ENCODE measurements at places on chromosomes 4 and X.
A peak's percentile ranks its signal among the peaks of the same experiment; 100 is the strongest.

GRCh38 chr4:164424846-164425245, 329.1 kb upstream of the SMIM31 start:
- no peak for DNase-seq
- no peaks in the 10 kb centered on the region for H3K27me3 ChIP-seq
- H3K27ac ChIP-seq = no peak overlapping the region
- no peaks in the 10 kb centered on the region for H3K36me3 ChIP-seq
- H3K4me3 ChIP-seq = no peak overlapping the region

DNA sequence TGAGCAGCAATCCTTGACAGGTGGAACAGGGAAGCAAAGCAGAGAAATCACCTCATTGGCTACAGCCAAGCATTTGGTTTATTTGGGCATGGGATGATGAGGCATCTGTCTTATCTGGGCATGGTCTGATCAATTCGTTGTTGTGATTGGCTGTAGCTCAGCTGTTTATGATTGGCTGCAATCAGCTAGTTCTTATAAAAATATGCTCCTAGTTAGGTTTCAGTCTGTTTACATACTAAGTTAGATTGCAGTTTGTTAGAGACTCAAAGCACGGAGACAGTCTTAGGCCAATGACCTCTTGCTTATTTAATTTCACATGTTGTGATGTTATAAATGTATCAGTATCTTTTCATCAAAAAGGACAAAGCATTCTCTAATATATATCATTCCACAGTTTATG, 312.0 kb downstream of the PDGFC start:
- DNase-seq = no peak
- H3K27ac ChIP-seq = no peak overlapping the region
- no peaks in the 10 kb centered on the region for H3K36me3 ChIP-seq
- H3K4me3 ChIP-seq = no peak overlapping the region

GRCh38 chr4:2406920-2407319, 11.5 kb downstream of the ZFYVE28 start:
- no peak overlapping the region for H3K27ac ChIP-seq
- peaks cover 7% of the 10 kb centered on the region for H3K4me1 ChIP-seq
- no peak overlapping the region for H3K4me3 ChIP-seq
- no peaks in the 10 kb centered on the region for H3K27me3 ChIP-seq
- no peaks in the 10 kb centered on the region for H3K36me3 ChIP-seq
- DNase-seq = no peak

- peak; percentile 82 for DNase-seq
- no peaks in the 10 kb centered on the region for H3K27me3 ChIP-seq
- H3K4me1 ChIP-seq = no peaks in the 10 kb centered on the region
- H3K4me3 ChIP-seq = no peak overlapping the region
Observed at GRCh38 chr4:11073621-11074051, 355.1 kb downstream of the HS3ST1 start.

- H3K27ac ChIP-seq = no peak overlapping the region
- H3K27me3 ChIP-seq = no peaks in the 10 kb centered on the region
- H3K36me3 ChIP-seq = no peaks in the 10 kb centered on the region
- H3K4me1 ChIP-seq = no peaks in the 10 kb centered on the region
Observed at GRCh38 chr4:7999695-8000094, 60.0 kb upstream of the AFAP1 start.

DNA sequence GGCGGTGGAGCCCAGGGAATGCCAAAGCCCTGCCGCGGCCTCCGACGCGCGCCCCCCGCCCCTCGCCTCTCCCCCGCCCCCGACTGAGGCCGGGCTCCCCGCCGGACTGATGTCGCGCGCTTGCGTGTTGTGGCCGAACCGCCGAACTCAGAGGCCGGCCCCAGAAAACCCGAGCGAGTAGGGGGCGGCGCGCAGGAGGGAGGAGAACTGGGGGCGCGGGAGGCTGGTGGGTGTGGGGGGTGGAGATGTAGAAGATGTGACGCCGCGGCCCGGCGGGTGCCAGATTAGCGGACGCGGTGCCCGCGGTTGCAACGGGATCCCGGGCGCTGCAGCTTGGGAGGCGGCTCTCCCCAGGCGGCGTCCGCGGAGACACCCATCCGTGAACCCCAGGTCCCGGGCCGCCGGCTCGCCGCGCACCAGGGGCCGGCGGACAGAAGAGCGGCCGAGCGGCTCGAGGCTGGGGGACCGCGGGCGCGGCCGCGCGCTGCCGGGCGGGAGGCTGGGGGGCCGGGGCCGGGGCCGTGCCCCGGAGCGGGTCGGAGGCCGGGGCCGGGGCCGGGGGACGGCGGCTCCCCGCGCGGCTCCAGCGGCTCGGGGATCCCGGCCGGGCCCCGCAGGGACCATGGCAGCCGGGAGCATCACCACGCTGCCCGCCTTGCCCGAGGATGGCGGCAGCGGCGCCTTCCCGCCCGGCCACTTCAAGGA, at the start of gene FGF2:
FGF2 (plus strand) TSS at position 279 of the 705 bp plus-strand sequence; CDS start at position 623, 344 bp downstream.
- no peaks in the 10 kb centered on the region for H3K36me3 ChIP-seq
- peak; percentile 85 for DNase-seq
- H3K27me3 ChIP-seq = no peaks in the 10 kb centered on the region
- H3K4me1 ChIP-seq = peaks cover 12% of the 10 kb centered on the region
- H3K27ac ChIP-seq = peak within 1 kb of the TSS; percentile 95
- H3K4me3 ChIP-seq = peak within 1 kb of the TSS; percentile 88

DNA sequence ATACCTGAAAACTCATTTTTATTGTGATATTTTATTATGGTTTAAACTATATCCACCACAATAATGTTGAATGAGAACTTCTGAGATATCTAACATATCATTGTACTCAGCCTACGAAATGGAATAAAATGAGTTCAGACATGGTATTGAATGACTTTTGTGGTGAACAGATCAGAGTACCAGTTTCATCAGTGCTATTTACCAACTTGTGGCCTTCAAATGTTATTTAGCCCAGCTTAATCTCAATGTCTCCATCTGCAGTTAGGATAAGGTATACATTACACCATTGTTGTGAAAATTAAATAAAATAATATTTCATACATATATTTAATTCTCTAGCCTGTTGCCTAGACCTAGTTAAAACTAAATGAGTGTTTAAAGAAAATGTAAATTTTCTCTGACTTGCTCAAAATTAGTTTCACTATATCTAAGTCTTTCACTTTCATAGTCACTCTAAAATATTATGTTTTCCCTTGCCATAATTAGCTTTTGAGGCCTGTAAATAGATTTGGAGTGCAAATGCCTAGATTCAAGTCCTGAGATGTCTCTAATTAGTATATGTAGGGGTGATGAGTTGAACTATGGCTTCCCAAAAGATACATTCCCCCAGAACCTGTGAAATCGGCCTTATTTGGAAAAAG, 594.2 kb downstream of the STPG2 start:
- H3K4me3 ChIP-seq = no peak overlapping the region
- H3K27me3 ChIP-seq = no peaks in the 10 kb centered on the region
- H3K36me3 ChIP-seq = no peaks in the 10 kb centered on the region
- no peak for DNase-seq

GRCh38 chr4:43163101-43163792, 270.7 kb downstream of the GRXCR1 start:
- H3K4me3 ChIP-seq = no peak overlapping the region
- DNase-seq = no peak

GRCh38 chrX:45592101-45592500, 391.4 kb upstream of the DIPK2B start:
- DNase-seq = no peak
- no peaks in the 10 kb centered on the region for H3K36me3 ChIP-seq
- H3K4me1 ChIP-seq = no peaks in the 10 kb centered on the region
- H3K27me3 ChIP-seq = no peaks in the 10 kb centered on the region

DNA sequence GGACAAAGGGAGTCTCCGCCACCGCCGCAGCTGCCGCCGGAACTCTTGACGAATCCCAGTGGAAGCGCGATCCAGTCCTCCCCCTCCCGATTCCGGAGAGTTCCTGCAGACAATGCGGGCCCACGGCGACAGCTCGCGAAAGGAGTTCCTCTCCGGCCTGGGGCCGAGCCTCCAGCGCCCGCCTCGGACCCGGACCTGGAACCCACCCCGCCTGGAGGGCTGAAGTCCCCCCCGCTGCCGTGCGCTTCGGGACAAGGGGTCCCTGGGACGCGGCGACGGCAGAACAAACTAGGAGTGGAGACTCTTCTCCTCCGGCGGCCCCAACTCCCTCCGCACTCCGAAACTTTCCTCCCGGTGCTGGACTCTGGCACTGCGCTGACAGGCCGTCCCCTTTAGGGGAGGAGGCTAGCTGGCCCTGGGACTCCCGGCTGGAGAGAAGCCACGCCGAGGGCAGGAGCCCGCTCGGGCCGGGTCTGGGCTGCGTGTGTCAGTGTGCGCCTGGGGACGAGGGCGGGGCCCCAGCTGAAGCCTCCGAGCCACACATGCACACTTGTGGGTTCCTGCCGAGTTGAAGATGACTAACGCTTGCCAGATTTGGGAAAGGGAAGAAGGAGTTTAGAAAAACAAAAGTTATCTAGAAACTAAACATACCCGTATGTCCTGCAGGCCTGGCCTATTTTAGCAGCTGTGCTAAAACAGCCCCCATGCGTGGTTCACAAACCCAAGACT, at the start of gene ANTXR2:
ANTXR2 (minus strand) TSS at position 486 of the 729 bp plus-strand sequence. CDS start 669 bp downstream, outside the sequence.
- H3K4me3 ChIP-seq = peak within 1 kb of the TSS; percentile 89
- peak; percentile 71 for DNase-seq
- H3K27me3 ChIP-seq = no peaks in the 10 kb centered on the region
- H3K4me1 ChIP-seq = no peaks in the 10 kb centered on the region

DNA sequence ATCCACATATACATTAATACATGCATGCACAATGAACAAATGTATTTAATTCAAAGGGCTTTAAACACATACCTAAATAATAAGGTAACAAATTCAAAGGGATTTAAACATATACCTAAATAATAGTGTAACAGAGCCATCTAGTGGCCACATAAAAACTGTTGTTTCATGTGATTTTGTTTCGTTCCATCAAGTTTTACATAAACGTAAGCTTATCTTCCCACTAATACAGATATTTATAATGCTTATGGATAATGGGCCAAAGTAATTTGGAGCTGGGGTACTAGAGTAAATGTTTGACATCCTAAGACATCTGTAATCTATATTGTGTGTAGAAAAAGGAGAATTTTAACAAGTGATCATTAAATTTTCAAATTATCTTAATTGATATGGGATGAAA, 82.3 kb downstream of the PRSS12 start:
- no peaks in the 10 kb centered on the region for H3K27me3 ChIP-seq
- DNase-seq = no peak
- H3K4me3 ChIP-seq = no peak overlapping the region
- H3K36me3 ChIP-seq = no peaks in the 10 kb centered on the region
- H3K4me1 ChIP-seq = no peaks in the 10 kb centered on the region

- no peak for DNase-seq
- H3K27me3 ChIP-seq = no peaks in the 10 kb centered on the region
- no peaks in the 10 kb centered on the region for H3K36me3 ChIP-seq
- H3K4me1 ChIP-seq = no peaks in the 10 kb centered on the region
- no peak overlapping the region for H3K27ac ChIP-seq
- no peak overlapping the region for H3K4me3 ChIP-seq
Observed at GRCh38 chr4:21167711-21168110, 467.5 kb downstream of the PACRGL start.

GRCh38 chrX:46327566-46328115, 217.6 kb downstream of the ZNF674 start:
- H3K4me3 ChIP-seq = no peak overlapping the region
- H3K27ac ChIP-seq = peak overlapping the region; percentile 50
- DNase-seq = no peak
- H3K4me1 ChIP-seq = peaks cover 4% of the 10 kb centered on the region

DNA sequence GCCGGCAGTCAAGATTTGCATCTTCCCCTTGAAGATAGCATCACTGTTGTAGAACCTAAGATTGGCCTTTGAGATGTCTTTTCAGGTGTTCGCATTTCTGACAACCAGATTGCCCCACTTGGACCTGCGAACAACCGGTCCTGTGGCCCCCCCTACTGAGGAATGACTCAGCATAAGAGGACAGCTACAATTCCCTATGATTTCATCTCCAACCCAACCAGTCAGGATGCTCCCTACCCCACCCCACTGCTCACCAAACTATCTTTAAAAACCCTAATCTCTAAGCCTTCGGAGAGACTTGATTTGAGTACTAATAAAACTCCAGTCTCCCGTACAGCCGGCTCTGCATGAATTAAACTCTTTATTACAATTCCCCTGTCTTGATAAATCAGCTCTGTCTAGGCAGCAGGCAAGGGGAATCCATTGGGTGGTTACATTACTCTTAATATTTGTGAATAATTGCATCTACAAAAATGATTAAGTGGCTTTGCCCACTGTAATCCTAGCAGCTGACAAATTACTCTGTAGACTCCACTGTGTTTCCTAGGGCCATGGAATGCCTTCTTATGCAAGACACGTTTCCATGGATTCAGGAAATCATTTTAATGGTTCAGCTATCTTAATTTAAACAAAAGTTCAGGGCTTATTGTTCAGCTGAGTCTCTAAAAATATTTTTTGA, 95.4 kb downstream of the GPR143 start:
- DNase-seq = no peak
- no peak overlapping the region for H3K4me3 ChIP-seq
- no peaks in the 10 kb centered on the region for H3K36me3 ChIP-seq
- H3K27me3 ChIP-seq = no peaks in the 10 kb centered on the region
- peaks cover 2% of the 10 kb centered on the region for H3K4me1 ChIP-seq
- H3K27ac ChIP-seq = no peak overlapping the region

- H3K36me3 ChIP-seq = no peaks in the 10 kb centered on the region
- no peaks in the 10 kb centered on the region for H3K27me3 ChIP-seq
- H3K27ac ChIP-seq = no peak overlapping the region
- H3K4me3 ChIP-seq = no peak overlapping the region
- no peaks in the 10 kb centered on the region for H3K4me1 ChIP-seq
Observed at GRCh38 chr4:8699063-8699385, 106.5 kb downstream of the CPZ start.

DNA sequence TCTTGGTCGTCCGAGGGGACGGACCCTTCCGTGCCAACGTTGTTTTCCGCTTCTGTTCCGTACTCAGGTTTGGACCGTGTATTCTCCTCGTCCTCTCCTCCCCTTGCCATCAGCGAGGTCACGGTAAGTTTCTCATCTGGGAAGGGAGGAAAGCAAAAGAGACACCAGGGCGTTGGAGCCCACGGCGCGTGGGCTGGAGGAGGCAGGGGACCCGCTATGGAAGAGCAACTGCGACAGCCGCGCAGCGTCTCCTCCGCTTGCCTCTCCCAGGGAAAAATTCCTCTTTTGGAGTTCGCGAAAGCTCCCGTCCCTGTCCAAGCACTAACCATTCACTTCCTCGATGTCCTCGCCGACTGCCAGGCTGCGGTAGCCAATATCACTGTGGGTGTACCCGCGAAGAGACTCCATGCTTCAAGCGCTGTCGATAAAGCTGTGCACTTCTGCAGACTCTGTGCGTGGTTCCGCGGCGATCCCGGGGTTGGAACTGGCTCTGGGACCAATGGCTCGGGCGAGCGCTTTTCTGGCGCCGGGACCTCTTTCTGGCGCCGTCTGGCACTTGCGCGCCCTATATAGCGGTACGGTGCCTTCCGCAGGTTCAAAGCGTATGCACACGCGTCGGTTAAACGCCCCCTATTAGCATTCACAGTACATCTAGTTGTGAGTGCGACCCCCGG, at the start of gene ESX1:
ESX1 (minus strand) TSS at position 492 of the 674 bp plus-strand sequence; CDS start at position 408, 84 bp downstream.
- no peaks in the 10 kb centered on the region for H3K4me1 ChIP-seq
- H3K36me3 ChIP-seq = no peaks in the 10 kb centered on the region
- H3K4me3 ChIP-seq = peak within 1 kb of the TSS; percentile 11
- H3K27me3 ChIP-seq = peaks cover 13% of the 10 kb centered on the region

GRCh38 chrX:1477801-1478458, 25.2 kb upstream of the ASMTL start:
- no peak overlapping the region for H3K27ac ChIP-seq
- H3K4me1 ChIP-seq = no peaks in the 10 kb centered on the region
- no peaks in the 10 kb centered on the region for H3K36me3 ChIP-seq
- DNase-seq = no peak

- peak overlapping the region; percentile 63 for H3K27ac ChIP-seq
- no peaks in the 10 kb centered on the region for H3K36me3 ChIP-seq
- peaks cover 3% of the 10 kb centered on the region for H3K4me1 ChIP-seq
- no peaks in the 10 kb centered on the region for H3K27me3 ChIP-seq
Observed at GRCh38 chr4:24730256-24731001, 64.9 kb upstream of the SOD3 start.
